Activated naive CD4-positive, alpha-beta T cell treated with anti-CD3 and anti-CD28 coated beads for 36 hours (primary cell): ENCODE measurements at places on chromosomes 16 and 17.

GRCh38 chr17:62140836-62141235 lies 75.8 kb upstream of the MED13 start:
- no peak for DNase-seq

DNA sequence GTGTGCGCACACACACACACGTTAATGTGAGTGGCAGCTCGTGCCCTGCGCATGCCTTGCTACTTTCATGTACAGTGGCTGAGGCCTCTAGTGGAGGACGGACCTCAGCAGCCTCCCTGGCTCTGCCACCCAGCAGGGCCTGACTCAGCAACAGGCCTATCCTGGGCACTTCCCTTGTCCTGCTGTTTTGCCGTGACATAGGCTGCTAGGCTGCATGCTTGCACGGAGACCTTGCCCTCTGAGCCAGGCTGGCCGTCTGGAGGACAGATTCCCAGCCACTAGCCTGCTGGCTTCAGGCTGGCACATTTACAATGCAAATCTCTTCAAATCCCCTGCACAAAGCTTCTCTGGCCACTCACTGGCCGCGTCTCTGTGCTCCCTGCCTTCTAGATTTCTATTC lies 9.5 kb downstream of the RNF213 start:
- no peak for DNase-seq

DNA sequence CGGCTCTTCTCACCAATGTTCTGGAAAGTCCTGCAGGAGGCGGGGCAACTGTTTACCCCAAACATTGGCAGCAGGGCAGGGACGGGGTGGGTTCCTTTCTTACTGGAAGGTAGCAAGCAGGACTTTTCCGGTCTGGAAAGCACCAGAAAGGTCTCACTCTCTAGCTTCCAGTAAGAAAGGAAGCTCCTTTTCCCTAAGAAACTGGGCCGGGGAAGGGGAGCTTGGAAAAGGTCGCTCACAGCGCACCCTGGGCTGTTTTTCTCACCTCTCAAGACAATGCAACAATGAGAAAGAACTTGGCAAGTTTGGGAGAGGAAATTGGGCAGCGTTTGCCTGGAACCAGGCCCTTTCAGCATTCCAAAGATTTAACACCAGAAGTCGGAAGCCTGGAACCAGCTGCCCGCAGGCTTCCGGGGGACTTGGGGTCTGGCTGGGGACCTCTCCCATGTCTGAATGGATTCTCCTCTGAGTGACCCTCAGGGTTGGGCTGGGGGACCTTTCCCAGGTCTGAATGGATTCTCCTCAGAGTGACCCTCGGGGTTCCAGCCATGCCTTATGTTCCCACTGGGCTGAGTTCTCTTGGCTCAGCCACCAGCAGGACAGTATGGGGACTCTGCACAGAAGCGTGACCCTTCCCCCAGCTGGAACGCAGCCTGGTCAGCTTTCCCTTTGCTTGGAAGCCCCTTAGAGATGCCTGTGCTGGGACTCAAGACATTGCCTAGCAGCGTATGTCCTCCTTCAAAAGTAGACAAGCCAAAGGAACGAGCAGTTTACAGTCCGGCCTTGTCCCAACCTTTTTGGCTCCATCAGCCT lies 166.5 kb upstream of the PLCG2 start:
- no peak for DNase-seq

GRCh38 chr16:4157376-4157825 lies 41.2 kb upstream of the ADCY9 start:
- DNase-seq = no peak

DNA sequence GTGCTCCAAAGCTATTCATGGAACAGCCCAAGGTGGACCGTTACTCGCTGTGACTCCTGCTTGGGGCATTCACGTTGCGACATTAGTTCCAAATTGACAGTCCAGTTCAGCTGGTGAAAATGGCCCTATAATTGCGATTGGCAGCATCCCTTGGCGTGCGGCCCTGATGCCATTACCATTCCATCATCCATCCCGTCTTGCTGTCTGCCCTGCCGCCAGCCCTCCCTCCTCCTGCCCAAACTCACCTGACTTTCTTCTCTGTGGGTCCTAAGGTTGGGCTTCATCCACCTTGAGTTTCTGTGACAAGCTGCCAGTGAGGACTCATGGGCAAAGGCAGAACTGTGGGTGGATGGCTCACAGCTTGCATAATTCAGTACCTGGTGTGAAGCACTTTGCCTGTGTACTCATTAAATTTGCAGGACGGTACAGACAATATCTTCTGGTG lies 104.6 kb downstream of the RPTOR start:
- no peak for DNase-seq
